ENCODE measurements at places on chromosomes 13 and 19.

- peak; percentile 42 for DNase-seq
Measured at GRCh38 chr19:9075064-9075949, 11.6 kb upstream of the OR1M1 start.

- DNase-seq, result peak; percentile 69
Measured at GRCh38 chr19:18417250-18418028, 1.8 kb upstream of the SSBP4 start.

GRCh38 chr13:79196366-79196765, 209.7 kb downstream of the RBM26 start:
- no peak for DNase-seq

- no peak for DNase-seq
Measured at GRCh38 chr19:4303819-4304537, 420 bp upstream of the FSD1 start.

GRCh38 chr19:46487802-46488445, 7.7 kb downstream of the PNMA8B start:
- DNase-seq, result peak; percentile 84

DNA sequence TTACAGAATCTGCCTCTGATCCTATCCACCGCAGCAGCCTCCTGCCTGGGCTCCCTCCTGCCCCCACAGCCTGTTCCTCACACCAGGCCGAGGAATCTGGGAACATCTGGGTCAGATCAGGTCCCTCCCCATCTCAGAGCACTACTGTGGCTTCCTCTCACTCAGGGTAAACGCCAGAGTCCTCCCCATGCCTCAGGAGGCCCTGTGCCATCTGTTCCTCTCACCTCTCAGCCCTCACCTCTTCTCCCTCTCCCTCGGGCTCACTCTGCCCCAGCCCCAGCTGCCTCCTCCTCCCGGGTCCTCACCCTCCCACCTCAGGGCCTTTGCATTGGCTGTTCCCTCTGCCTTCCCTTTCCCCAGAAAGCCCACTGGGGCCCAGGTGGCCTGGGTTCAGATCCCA, 18.2 kb downstream of the FCGBP start:
- no peak for DNase-seq

DNA sequence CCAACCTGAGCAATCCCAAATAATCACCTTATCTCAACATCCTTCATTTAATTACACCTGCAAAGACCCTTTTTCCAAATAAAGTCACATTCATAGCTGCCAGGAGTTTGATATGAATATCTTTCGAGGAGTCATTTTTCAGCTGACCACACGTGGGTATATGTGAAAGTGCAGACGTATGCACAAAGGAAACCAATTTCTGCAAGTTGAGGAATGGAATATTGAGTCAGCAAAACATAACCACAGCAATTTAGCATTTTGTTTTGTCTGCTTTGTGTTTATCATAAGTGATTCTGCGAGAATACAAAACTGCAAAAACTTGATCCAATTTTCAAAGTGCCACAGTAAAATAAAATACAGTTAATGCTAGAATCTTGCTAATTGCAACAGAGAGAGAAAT, 295.9 kb downstream of the SUCLA2 start:
- DNase-seq, result no peak

DNA sequence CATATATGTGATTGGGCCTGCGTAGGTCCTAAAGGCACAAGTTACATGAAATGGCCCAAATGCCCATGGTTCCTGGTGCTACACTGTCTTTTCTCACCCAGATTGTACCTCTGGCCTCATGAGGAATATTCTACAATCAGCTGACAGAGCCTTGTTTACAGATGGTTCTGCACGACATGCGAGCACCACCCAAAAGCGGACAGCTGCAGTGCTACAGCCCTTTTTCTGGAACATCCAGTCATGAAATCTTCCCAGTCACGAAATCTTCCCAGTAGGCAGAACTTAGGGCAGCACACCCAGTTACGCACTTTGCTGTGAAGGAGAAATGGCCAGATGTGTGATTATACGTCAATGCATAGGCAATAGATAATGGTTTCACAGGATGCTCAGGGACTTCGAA, 7.7 kb upstream of the ELF1 start:
- no peak for DNase-seq

DNA sequence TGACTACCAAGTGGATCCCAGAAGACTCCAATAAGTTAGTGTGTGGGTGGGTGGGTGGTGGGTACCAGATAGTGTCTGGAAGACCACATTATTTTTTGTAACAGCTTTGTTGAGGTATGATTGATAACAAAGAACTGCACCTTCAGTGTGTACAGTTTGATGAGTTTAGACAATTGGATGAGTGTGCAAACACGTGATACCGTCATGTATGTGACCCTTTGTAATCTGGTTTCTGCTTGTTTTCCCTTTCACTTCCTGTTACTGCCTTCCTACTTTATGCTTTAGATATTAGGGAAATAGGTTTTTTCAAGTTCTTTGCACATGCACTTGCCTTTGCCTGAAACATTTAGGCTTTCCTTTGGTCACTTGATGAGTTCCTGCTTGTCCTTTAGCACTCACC, 8.5 kb downstream of the RPL21 start:
- no peak for DNase-seq

DNA sequence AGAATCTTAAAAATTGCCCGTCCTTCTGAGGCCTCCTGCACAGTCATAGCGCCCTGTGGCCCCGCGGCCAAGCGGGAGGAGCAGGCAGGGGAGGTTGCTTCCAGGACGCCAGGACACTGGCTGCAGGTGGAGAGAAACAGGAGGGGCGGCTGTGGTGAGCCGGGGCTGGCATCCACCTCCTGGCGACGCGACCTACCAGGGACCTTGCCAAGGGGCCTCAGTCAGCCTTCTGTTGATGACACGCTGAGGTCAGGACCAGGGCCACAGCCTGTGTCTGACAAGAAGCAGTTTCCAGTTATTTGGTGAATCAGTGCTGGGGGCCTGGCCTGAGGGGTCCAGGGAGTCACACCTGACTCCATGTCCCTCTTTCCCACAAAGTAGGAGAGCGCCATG, 13.3 kb upstream of the MKNK2 start:
- DNase-seq, result no peak

DNA sequence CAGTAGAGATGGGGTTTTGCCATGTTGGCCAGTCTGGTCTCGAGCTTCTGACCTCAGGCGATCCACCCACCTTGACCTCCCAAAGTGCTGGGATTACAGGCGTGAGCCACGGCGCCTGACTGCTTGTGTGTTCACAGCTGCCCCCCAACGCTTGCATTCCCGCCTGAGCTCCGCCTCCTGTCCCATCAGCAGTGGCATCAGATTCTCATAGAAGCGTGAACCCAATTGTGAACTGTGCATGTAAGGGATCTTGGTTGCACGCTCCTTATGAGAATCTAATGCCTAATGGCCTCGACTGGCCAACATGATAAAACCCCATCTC, 75.9 kb downstream of the GADD45B start:
- DNase-seq, result no peak

DNA sequence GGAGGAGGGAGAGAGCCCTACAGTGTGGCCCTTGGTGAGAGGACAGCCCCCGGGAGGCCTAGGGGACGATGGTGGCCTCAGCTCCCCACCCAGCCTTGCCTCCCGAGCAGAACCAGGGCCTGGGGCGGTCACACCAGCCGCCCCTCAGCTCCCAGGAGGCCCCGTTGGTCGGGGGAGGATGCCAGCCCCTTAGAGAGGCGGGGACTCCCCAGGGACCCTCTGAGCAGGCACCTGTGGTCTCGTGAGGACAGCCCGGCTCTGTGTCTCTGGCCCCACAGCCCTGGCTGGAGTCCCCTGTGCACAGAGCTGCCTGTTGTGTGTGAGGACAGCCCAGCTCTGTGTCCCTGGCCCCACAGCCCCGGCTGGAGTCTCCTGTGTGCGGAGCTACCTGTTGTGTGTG, 158.8 kb downstream of the KDM4B start:
- no peak for DNase-seq

- DNase-seq, result no peak
Measured at GRCh38 chr13:25625414-25625813, 253.6 kb downstream of the ATP8A2 start.

GRCh38 chr13:56412856-56413255, 727.9 kb upstream of the PRR20A start:
- DNase-seq, result no peak

DNA sequence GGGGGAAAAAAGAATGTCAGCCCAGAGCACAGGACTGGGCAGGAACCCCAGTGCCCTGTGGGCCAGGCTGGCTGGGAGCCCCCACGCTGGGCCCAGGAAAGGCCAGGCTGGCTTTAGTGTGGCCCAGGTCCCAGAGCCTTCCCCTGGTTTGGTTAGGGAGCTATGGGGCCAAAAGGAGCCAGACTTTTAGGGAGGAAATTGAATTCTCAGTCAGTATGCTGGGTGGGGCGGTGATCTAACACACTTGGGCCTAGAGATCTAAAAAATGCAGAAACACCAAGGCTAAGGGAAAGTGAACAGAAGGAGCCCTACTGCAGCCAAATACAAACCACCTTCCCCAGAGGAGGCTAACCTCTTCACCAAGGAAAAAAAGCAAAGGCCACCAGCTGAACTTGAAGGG, 137.5 kb downstream of the CRYL1 start:
- DNase-seq, result no peak

DNA sequence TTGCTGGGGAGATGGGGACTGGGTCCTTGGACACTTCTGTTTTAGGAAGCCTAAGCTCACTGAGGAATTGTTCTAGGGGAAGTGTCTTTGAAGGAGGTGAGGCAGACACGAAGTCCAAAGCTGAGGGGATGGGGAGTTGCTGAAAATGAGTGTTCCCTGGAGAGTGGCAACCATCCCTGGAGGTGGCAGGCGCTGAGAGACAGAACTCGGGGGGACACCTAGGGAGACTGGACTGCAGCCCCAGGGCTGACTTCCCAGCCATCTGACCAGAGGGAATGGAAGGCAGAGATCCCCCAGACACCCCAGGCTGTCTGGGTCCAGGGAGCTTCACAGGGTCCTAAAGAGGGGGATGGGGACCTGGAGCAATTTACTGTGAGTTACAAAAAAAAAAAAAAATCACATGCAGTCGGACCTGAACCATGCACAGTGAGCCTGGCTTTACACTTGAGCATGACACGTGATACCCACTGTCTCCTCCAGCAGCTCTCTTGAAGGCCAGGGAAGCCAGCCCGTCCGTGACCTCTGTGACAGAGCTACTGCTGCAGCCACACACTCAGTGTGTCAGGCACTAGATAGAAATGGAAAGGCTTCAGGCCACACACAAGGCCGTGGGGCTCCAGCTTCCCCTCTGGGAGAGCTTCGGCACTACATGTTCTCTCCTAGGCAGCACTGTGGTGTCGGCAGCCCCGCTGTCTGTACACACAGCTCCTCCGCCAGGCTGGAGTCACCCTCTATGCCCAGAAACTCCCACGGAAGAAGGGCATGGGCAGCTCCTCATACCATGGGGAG, 77.1 kb upstream of the KCTD15 start:
- DNase-seq, result no peak

DNA sequence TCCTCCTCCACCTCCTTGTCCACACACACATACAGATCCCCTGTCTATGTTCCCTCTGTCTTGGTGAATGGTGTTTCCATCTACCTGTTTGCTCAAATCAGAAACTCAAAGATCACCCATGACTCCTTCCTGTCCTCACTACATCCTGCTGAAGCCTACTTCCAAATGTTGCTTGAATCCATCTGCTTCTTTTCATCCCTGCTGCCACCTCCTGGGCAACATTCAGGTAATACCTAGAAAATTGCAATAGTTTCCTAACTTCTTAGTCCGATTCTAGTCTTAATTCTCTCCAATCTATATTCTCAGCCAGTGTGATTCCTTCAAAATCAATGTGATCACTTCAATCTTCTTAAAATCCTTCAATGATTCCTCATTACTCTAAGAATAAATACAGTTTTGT, 155.5 kb upstream of the STARD13 start:
- peak; percentile 25 for DNase-seq

DNA sequence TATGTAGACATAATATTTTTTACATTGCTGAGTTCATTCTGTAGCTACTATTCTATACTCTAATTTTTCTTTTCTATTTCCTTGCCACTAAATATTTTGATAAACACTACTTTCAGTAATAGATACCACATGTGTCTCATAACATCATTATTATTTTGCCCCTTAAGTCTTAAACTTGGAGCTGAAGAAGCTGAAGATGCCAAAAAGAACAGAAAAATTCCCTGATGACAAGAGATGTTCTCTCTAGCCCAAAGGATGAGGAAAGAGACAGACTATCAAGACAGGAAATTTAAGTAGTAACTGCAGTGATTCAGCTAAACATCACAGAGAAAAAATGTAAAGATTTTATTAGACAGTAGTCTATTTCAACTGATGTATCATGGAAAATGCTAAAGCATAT, 322.0 kb upstream of the KLHL1 start:
- DNase-seq, result no peak

- no peak for DNase-seq
Measured at GRCh38 chr19:10095622-10095947, 6.9 kb downstream of the ANGPTL6 start.

- DNase-seq, result peak; percentile 80
Measured at GRCh38 chr19:40305403-40305802, 20.3 kb upstream of the AKT2 start.

GRCh38 chr19:13788991-13789390, 6.3 kb upstream of the ZSWIM4 start:
- DNase-seq, result no peak

DNA sequence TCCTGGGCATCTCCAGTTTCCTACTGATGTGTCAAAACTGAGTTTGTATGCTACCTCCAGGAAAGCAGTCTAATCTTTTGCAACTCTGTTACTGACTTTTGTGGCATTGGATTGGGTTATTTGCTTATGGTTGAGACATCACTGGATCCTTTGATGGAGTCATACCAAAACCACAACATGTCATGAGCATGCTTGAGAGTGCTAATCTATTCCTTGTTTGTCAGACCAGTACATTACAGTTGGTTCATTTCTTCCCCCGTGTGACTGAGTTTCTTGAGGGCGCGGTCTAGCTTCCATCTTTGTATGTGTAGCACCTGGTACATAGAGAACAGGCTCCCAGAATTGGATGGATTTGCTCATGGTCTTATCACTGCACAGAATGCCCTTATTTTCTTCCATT, 43.2 kb downstream of the SUGT1 start:
- no peak for DNase-seq

DNA sequence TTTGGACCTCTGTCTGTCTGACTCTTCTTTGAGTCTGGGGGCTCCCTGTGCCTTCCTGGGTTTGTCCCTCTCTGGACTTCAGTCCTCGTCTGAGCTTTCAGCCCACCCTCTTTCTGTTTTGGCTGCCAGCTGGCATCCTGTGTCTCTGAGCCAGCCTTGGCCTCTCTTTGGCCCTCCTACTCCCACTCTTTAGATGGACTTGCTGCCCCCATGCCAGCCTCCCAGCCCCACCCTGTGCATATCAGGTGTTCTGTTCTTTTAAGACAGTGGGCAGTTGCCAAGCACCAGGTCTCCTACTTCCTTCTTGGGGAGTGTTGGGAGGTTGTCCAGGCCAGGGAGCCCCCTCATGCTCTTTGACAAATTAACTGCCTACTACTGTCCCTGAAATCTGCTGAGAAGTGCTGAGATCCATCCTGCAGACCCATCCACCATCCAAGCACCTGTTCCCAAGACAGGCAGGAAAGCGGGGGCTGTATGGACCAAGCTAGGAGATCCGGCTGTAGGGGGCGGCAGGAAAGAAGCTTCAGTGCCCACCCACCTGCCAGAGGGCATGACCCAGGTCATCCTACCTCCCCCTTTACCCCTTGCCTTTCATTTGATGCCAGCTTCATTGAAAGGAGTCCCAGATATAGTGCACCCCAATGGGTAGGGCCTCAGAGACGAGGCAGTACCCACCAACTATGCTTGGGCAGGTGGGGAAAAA, 9.6 kb downstream of the CIC start:
- no peak for DNase-seq

- peak; percentile 19 for DNase-seq
Measured at GRCh38 chr19:29329460-29330134, 116.6 kb upstream of the UQCRFS1 start.
